SHP77 treated with DMSO at 0.1 percent for 48 hours (cell line): ENCODE measurements at places on chromosomes 7 and 10.

GRCh38 chr10:10110844-10111490, 906.7 kb upstream of the CELF2 start:
- DNase-seq: no peak

GRCh38 chr7:27339478-27339877, 96.9 kb downstream of the EVX1 start:
- DNase-seq: no peak

- no peak for DNase-seq
Measured at GRCh38 chr7:42768045-42768444, 143.8 kb downstream of the C7orf25 start.

- peak; percentile 19 for DNase-seq
Measured at GRCh38 chr7:128904381-128905197, 5.9 kb downstream of the KCP start.

DNA sequence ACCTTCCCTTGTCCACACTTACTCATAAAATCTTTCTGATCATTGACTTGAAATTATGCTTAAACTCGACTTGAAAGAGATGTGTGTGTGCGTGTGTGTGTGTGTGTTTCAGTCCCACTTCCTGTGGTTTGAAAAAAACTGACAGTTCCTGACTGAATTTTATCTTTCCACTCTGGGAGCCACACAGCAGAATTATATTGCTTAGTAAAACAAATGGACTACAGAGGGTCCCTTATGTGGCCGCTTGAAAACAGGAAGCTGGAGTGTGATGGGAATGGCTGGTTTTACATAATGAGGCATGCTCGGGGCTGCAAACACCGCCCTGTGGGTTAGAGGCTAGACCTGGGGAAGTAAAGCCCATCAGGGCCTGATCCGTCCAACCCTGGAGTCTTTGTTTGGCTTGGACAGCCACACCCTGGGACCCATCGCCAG, 54.8 kb downstream of the LYZL1 start:
- no peak for DNase-seq

DNA sequence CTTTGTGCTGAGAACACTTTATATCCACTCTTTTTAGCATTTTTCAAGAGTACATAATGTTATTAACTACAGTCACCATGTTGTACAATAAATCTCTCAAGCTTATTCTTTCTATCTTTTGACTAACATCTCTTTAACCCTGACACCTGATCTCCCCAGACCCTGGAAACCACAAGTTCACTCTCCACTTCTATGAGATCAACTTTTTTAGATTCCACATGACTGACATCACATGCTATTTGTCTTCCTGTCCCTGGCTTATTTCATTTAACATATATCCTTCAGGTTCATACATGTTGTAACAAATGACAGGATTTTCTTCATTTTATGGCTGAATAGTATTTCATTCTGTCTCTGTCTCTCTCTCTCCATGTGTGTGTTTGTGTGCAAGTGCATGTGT, 15.5 kb downstream of the SLC13A1 start:
- no peak for DNase-seq

DNA sequence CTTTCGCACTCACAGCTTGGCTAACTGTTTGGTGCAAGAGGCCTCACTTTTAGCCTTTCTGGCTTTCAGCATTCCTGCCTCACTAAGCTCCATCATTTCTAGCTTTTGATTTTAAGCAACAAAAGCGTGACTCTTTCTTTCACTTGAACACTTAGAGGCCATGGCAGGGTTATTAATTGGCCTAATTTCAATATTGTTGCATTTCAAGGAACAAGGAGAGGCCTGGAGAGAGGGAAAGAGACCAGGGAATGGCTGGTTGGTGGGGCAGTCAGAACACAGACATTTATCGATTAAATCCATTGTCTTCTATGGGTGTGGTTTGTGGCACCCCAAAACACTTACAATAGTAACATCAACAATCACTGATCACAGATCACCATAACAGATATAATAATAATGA, 31.3 kb downstream of the CHST3 start:
- DNase-seq: no peak

DNA sequence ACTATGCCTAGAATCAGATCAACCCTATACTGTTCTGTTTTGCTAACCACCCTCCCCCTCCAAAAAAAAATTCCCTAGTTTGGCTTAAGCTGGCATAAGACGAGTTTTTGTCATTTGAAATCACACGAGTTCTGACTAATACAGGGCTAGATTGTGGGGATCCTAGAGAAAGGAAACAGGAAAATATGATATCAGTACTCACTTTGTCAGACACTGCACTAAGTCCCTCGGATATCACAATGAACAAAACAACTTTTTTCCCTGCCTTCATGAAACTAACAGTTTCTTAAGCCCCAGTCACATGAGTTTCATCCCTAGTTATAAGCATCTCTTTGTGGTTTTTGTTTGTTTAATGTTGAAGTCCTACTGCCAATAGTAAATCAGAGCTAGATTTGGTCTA, 118.5 kb downstream of the ITGB8 start:
- no peak for DNase-seq

DNA sequence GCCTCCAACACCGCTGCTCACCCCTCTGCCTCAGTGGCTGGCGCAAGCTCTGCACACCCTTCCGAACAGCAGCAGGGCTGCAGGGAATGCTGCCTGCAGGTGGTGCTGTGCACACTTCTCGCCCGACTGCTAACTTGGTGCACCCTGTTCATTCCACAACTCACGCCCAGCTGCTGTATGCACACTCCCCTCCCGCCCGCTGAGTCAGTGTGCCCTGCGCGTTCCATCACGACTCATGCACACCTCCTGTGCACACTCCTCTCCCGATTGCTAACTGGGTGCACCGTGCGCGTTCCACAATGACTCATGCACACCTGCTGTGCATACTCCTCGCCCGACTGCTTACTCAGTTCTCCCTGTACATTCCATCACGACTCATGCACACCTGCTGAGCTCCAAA, 21.5 kb downstream of the ADARB2 start:
- DNase-seq: no peak

GRCh38 chr10:105288026-105288425, 646.9 kb downstream of the SORCS3 start:
- DNase-seq: no peak

DNA sequence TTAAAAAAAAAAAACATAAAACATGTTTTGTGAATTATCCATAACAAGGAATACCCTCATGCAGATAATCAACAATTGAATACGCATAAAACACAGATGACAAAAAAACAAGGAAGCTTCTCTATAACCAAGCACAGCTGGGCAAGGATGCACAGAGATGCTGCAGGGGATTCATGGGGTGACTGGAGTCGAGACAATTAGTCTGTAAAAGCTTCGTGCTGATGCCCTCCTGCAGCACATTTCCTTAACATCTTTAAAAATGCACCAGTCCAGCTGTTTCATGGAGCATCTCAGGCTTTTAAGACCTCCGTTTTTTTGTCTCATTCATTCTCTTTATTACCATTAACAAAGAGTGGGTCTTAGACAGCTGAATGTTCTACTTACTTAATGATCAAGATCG, 794.0 kb upstream of the C7orf33 start:
- no peak for DNase-seq

DNA sequence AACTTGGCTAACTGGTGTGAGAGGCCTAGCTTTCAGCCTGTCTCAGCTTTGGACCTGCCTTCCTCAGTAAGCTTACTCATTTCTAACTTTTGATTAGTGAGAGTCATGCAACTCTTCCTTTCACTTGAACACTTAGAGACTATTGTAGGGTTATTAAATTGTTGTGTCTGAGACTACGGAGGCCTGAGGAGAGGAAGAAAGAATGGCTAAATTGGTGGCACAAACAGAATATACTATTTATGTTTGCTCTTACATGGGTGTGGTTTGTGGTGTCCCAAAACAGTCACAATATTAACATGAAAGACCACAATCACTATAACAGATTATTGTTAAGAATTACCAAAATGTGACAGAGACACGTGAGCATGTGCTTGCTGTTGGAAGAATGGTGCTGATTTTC, 82.1 kb downstream of the TRIM24 start:
- DNase-seq: no peak

GRCh38 chr7:116776610-116777289, 85.6 kb upstream of the CAPZA2 start:
- no peak for DNase-seq

GRCh38 chr7:64888901-64889685, 14.0 kb upstream of the ZNF273 start:
- no peak for DNase-seq

- DNase-seq: no peak
Measured at GRCh38 chr7:41907444-41907843, 204.6 kb upstream of the INHBA start.

DNA sequence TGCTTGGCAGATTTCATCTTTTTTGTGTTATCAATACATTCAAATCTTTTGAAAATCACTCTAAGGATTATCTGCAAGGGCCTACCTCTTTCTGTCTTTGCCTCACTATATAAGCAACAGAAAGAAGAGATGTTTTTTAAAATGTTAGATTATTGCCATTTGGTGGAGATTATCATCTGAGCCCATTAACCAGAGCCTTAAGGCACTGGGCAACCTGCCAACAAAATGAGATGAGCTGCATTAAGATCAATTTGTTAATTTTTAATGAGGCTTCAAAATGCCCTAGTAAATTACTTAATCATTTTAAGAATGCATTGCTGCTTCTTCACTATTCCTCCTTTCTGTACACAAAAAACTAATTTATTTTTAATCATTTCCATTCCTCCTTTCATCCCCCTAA, 314.1 kb downstream of the SNX13 start:
- DNase-seq: no peak

DNA sequence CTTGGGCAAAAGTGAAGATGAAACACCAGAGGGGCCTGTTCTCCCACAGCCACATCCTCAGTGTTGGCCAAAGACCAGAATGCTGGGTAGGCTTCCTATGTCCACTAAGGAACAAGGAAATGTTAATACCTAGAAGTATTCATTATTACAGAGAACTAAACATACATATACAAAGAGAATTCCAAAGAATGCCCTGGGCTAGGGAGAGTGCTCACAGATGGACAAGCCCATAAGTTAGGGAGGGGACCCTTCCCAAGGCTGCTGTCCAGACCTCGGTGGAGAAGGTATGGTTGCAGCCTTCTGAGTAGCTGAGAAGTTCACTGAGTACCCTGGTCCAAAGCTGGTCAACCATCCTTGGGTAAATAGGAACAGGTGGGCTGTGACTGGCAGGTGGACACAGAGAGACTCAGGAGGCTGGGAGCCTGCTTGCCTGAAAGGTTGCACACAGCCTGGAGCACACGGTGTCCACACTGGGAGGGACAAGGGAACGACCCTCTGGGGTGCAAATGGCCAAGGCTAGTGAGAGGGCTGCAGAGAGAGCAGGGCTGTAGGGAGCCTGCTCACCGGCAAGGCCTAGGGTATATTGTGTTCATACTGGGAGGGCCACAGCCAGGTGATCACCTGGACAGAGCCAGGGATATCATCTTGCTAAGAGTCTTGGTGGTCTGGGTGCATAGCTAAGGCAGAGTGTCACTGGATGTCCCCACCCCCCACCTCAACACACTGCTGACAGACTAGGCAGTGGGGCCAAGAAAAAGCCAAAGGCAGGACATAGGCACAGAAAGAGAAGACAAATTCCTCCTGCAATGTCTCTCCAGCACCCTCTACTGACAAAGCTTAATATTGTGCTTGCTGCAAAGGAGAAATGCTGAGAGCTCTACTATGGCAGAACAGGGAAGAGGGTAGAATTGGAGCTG, 40.3 kb downstream of the CPVL start:
- peak; percentile 71 for DNase-seq

DNA sequence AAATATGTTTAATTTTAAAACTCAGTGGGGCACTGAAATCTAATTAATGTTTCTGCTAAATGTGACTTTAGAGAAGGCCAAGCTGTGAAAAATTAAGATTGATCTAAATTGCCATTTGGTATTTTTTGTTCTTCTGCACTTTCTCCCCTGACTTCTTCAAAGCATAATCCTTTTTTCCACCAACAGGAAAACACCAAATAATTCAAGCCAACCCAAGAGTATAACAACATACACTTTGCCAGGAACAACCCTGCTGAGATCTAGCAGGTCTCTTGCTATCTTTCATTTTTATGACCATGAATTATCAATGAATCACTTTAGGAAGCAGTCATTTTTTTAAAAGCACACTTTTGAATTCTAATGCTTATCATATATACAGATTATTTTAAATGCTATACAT, 100.1 kb downstream of the USP6NL start:
- no peak for DNase-seq

DNA sequence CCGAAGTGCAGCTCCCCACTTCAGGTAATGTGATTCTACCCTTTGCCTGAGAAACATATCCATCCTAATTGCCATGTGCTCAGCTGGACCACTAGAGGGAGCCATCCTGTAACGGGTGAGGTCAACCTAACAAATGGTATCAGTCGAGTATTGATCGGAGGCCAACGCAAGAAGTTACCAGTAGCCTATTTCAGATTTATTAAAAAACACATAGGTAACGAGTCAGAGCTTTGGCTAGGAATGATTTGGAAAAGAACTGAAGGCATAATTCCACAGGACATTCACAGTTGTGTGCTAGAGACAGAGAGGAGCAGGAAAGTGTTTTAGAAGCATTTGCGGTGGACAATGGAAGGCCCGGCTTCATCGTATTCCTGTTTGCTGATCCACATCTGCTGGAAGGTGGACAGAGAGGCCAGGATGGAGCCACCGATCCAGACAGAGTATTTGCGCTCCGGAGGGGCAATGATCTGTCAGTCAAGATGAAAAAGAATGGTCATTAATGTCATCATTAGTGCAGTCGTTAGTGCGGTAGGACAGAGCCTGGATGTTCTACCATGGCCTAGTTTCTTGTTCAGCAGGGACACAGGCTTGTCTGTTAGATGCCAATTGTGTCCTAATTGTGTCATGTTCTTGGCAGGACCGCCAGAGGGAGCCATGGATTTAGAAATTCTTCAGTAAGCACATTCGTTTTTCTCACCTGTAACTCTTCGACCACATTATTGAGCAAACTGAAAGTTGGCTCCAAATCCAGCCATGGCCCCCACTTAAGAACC, 17.5 kb downstream of the ACTA2 start:
- peak; percentile 33 for DNase-seq

GRCh38 chr7:120857588-120858573, at the start of gene TSPAN12:
TSS of gene TSPAN12 (minus strand) at chr7:120858144. CDS start at chr7:120856763, 1,381 bp downstream.
- peak; percentile 73 for DNase-seq

DNA sequence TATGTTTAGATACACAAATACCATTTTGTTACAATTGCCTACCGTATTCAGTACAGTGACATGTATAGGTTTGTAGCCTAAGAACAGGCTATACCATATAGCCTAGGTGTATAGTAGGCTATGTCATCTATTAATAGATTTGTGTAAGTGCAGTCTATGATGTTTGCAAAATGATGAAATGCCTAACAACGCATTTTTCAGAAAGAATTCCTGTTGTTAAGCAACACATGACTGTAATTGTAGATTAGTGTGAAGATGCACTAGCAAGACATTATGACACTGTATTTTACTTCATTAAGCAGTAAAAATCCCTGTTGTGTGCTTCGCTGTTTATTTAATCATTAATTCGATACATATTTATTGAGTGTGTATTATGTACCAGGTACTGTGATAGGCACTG, 446.0 kb downstream of the SUGCT start:
- no peak for DNase-seq

GRCh38 chr7:43292384-43292783, 179.9 kb downstream of the HECW1 start:
- no peak for DNase-seq

GRCh38 chr10:89426230-89426868, 12.0 kb downstream of the IFIT5 start:
- DNase-seq: no peak

- DNase-seq: no peak
Measured at GRCh38 chr7:30199271-30199670, 64.5 kb downstream of the MTURN start.

- DNase-seq: no peak
Measured at GRCh38 chr7:134945691-134946090, 40.6 kb upstream of the AGBL3 start.
